ENCODE measurements at places on chromosomes 1 and 21.
A peak's percentile ranks its signal among the peaks of the same experiment; 100 is the strongest.

- no peak for DNase-seq
Measured at GRCh38 chr21:39098696-39099200, 84.5 kb downstream of the PSMG1 start.

DNA sequence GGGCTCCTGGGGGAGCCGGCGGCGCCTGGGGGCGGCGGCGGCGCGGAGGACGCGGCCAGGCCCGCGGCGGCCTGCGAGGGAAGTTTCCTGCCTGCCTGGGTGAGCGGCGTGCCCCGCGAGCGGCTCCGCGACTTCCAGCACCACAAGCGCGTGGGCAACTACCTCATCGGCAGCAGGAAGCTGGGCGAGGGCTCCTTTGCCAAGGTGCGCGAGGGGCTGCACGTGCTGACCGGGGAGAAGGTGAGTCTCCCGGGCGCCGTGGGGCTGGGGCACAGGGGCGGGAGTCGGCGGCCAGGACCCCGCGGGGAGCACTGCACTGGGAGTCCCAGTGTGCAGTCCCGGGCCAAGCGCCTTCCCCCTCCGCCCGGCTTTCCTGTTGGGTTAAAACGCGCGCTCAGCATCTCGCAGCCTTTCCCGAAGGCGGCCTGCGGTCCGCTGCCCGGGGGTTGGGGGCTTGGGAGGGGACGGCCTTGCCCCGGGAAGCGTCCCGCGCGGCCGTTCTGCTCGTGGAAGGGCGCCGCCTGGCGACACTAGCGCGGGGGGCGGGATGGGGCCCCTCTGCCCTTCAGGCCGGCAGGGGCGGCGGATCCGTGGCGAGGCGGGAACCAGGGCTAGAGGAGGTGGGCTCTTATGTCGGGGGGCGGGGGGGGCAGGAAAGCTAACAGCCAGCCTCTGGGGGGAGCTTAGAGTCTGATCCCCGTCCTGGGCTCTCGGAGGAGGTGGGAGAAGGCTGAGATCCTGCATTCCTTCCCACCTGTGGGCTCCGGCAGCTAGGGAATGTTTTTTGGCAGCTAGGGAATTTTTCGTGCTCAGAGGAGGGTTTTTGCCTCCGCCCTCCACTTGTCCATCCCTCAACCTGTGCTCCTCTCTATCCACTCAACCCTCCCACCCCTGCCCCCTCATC is 1.1 kb downstream of the HUNK start:
- DNase-seq = peak; percentile 13

- DNase-seq = no peak
Measured at GRCh38 chr1:89761901-89762300, 58.9 kb upstream of the LRRC8D start.

DNA sequence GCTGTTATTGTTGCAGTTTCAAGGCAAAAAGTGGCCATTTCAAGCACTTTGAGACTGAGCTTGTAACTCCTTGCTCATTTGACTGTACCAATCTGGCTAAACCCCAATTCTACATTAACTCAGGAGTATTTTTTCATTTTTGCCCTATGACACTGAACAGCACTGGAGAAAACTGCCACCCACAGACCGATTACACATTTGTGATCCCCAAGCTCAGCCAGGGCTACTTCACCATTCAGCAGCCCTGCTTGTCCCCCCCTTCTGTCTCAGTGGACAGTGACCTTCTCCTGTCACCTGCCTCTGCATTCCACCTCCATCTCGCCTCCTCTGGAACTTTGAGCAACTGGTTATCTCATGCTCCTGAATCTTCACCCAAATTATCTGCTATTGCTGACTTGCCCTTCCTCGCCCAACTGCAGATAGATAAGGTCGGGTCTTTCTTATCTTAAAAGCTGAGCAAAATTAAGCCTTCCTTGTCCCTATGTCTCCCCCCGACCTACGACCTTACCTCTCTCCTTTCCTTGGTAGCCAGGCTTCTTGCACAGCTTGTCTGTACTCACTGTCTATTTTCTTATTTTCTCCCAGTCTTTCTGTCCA is 25.3 kb downstream of the SPATA46 start:
- no peak for DNase-seq

GRCh38 chr1:155396874-155397476 is 76.3 kb downstream of the RUSC1 start:
- DNase-seq = no peak

DNA sequence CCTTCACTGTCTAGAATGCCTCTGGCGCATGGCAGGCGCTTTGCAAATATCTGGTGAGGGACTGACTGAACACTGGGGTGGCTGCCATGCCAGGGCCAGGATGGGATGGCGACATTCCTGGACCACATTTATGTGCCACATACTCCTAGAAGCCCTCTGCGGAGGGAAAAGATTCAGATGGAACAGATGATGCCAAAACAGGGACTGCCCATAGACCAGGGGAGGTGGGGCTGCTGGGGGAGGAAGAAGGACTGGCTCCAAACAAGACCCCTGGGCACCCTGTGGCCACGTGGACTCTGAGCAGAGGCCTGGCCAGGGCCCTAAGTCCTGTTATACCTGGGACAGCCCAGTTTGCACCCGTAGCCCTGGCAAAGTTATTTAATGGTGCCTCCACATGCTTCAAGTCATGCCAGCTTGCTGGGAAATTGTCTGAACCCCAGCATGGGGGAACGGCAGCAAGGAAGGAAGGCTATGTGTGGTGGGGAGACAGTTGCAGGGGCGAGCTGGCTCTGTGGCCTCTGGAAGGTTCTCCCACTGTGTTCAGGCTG is 44.1 kb downstream of the UMODL1 start:
- no peak for DNase-seq

GRCh38 chr1:3074800-3075199 is 5.8 kb downstream of the PRDM16 start:
- no peak for DNase-seq

DNA sequence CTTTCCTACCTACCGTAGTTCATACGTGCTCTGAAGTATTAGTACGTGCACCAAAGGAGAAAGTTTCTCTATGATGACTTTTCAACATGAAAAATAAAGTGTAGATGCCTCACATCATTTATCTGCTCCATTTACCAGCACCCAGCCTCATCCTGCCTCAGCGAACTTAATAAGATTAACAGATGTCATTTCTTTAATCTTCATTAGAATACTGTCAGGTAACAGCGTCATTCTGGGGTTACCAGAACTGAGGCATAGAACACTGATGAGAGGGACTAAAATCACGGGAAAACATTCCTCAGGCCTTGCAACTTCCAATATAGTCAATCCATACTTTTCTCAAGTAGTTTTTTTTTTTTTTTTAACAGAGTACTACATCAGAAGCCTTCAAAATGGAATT is 43.2 kb upstream of the DISC1 start:
- no peak for DNase-seq

- DNase-seq = no peak
Measured at GRCh38 chr1:111733992-111734341, 5.2 kb downstream of the INKA2 start.

DNA sequence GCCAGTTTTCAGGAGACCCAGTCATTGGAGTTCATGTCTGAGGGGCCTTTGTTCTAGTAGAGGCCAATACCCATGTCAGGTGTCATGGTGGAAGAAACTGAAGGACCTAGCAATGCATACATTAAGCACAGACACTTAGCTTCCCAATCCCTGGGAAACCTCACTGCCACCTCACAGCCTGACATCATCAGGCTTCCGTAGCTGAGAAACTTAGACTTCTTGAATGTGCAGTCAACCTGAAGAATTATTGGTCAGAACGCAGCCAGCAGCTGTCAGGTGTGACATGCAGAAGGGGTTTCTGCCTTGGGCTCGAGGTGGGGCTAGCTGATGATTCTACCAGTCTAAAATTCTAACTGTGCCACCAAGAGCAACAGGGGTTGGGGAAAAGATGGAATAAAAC is 1.9 kb upstream of the ITPKB start:
- DNase-seq = no peak

DNA sequence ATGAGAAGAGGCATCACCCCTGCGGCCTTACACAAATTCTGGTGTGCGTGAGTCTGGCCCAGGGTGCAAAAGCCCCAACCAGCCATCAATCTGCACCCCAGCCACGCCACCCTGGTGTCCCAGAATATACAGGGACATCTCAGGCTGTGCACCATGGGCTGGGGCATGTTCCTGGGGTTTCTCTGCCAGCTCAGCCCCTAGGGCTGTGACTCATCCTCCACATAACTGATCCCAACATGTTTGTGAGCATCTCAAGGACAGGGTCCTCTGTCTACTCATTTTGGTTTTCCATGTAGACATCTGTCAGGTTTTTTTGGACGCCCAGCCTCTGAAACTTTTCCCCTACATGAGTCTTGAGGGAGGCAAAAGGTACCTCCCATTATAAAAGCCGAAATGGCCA is 511 bp downstream of the ZNF683 start:
- DNase-seq = no peak

Measured in activated CD4-positive, alpha-beta T cell treated with anti-CD3 and anti-CD28 coated beads for 24 hours (primary cell).